ENCODE measurements at places on chromosomes 3 and 15.

DNA sequence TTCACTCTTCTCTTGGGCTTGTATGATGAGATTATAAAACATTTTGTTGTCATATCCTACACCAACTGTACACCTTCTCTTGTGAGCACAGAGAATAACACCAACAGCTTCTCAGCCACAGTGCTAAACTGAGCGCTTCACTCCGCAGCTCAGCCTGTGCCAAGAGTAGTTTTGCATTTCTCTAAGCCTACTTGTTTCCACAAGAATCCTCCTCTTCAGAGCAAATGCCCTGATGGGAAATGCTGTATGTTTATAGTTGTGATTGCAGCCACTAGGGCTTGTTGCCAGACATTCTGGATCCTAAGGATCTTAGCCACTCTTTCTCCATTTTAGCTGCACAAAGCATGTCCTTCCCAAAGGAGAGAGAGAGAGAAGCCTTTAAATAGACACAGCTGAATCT, 138.8 kb upstream of the PLXND1 start:
- DNase-seq, result no peak

DNA sequence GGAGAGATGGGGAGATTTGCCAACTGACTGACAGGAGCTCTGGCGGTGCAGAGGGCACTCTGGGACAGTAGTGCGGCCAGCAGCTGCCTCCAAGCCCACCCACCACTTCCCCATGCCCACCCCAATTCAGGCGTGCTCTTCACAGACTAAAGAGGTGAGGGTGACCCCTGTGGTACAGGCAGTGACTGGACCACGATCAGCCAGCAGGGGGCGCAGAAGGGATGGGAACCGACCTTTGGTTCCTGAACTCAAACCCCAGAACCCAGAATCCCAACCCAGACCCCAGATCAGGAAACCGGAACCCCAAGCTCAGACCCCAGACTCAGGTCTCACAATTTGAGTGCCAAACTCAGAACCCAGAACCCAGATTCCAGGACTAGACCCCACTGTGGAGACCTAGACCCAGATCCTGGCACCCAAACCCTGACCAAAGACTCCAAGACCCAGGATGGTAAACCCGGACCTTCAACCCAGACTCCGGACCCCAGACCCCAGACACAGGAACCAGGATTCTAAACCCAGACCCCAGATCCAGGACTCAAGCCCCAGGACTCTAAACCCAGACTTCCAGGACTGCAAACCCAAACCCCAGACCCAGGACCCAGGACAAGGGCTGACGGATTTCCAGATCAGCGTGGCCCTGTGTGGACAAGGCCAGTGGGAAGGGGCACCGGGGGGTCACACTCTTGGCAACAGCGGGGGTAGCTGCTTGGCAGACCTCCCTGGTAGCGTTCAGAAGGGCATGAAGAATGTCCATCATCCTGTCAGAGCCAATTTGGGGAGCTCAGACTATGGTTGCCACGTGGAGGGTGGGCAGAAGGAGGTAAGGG, 3.7 kb upstream of the MYL3 start:
- DNase-seq, result peak; percentile 54

GRCh38 chr15:42584031-42584765, 8.8 kb downstream of the STARD9 start:
- no peak for DNase-seq

- no peak for DNase-seq
Observed at GRCh38 chr3:115648559-115648958, 25.2 kb downstream of the GAP43 start.

- no peak for DNase-seq
Observed at GRCh38 chr3:56157693-56158362, 310.4 kb downstream of the ERC2 start.

- DNase-seq, result no peak
Observed at GRCh38 chr3:108985844-108986243, 32.2 kb upstream of the GUCA1C start.

GRCh38 chr3:136195258-136196063, 674 bp downstream of the MSL2 start:
- DNase-seq, result peak; percentile 85

DNA sequence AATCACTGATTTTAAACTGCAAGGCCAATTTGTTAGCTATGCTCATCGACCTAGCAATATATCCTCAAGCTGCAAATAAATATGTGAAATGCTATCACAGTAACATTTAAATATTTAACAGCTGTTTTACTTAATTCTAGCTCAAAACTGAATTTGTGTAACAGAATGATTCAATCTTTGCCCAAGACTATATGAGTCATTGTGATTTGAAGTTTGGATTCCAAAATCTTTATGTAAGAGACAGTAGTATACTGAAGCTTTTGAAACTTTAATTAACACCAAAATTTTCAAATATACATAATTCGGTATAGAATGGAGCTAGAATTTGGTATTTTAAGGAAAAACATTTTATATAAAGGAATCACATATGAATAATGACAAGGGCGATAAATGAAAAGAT, 603.0 kb upstream of the ROBO2 start:
- no peak for DNase-seq

DNA sequence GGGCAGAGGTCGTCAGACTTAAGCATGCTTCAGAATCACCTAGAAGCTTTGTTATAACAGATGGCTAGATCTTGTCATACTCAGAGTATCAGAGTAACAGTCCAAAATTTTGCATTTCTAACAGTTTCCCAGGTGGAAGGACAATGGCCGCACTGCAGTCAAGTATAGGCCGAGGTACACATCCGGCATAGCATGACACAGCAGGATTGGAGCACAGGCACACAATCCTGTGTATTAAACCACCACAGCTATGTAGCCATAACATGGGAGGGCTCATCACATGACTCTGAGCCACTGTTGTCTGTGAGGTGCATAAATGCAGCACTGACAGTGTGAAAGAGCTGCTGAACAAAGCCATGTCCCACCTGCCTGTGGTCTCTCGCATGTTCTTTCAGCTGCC, 85.7 kb upstream of the RNF7 start:
- DNase-seq, result no peak

DNA sequence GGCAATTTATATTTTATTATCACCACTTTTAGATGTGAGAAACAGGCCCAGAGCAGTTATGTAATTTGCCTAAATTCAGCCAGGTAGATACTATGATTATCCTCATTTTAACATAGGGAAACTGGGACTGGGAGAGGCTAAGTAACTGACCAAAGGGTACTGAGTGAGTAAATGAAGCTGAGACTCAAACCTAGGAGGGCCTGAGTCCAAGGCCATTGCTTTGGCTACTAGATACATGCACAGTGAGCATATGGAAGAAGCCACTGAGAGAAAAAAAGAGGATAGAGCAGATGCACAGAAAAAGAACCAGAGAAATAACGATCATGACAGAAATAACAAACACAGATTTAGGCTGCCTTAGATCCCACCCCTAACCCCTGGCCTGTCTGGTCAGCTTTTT, 33.6 kb downstream of the USF3 start:
- no peak for DNase-seq

- no peak for DNase-seq
Observed at GRCh38 chr3:22288756-22289155, 537.7 kb upstream of the ZNF385D start.

DNA sequence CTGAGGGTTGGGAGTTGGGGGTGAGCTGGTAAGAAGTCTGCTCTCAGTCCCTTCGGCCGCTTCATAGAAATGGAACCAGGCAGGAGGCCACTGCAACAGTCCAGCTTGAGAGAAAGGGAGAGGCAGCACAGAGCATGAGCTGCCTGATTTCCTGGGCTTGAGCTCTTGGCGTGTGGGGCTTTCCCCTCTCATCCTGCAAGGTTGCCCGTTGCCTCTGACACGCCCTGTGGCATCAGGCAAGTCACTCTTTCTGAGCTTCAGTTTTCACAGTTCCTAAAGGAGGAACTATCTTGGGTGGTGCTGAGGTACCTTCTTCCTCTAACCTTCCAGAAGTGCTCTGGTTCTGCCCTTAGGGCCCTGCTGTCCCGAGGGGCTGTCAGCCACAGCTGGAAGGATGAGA, 4.9 kb downstream of the MESP2 start:
- DNase-seq, result no peak

DNA sequence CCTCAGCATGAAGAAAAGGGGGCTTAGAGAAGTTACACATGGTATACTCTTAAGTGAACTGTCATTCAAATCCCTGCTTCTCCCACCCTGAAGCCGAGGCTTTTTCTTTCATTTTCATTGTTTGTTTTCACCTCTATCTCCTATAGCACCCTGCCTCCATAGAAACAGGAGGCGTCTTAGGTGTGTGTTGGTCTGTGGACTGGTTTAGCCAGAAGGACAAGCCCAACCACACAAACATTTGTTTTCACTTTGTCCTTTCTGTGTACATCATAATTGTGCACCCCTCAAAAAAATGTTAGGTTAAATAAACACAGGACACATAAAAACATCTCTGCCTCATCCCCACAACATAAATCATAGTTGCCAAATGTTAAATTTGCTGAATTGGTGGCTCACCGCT, 73.3 kb upstream of the UBE2E2 start:
- DNase-seq, result no peak

- DNase-seq, result no peak
Observed at GRCh38 chr15:94509259-94509658, 277.9 kb downstream of the MCTP2 start.

DNA sequence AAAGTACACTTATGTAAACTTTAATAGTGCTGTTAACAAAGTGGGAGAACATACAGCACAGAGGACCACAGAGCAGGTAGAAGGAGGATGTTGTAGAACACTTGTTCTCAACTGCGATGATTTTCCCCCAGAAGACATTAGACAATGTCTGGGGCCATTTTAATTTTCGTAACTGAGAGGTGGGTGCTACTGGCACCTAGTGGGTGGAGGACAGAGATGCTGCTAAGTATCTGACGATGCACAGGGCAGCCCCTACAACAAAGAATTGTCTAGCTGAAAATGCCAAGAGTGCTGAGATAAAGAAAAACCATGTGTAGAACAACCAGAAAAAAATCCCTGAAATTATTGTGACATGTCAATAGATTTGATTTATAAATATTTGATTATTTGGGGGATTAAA, 5.0 kb upstream of the KBTBD8 start:
- DNase-seq, result no peak

DNA sequence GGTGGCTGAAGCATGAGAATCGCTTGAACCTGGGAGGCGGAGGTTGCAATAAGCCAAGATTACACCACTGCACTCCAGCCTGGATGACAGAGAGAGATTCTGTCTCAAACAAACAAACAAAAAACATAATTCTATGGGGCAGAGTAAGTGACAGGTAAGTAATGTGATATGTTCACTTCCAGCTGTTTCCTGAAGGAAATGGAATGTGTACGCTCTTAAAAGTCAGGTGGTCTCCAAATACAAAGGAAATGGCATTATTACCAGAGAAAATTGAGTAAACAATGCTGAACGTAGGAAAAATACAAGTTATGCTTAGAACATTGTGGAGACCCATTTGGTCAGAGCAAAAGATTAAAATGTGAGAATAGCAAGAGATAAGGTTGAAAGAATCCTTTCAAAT, 278.5 kb downstream of the SCAPER start:
- no peak for DNase-seq

GRCh38 chr3:189383630-189384029, 211.9 kb downstream of the TPRG1 start:
- DNase-seq, result no peak

DNA sequence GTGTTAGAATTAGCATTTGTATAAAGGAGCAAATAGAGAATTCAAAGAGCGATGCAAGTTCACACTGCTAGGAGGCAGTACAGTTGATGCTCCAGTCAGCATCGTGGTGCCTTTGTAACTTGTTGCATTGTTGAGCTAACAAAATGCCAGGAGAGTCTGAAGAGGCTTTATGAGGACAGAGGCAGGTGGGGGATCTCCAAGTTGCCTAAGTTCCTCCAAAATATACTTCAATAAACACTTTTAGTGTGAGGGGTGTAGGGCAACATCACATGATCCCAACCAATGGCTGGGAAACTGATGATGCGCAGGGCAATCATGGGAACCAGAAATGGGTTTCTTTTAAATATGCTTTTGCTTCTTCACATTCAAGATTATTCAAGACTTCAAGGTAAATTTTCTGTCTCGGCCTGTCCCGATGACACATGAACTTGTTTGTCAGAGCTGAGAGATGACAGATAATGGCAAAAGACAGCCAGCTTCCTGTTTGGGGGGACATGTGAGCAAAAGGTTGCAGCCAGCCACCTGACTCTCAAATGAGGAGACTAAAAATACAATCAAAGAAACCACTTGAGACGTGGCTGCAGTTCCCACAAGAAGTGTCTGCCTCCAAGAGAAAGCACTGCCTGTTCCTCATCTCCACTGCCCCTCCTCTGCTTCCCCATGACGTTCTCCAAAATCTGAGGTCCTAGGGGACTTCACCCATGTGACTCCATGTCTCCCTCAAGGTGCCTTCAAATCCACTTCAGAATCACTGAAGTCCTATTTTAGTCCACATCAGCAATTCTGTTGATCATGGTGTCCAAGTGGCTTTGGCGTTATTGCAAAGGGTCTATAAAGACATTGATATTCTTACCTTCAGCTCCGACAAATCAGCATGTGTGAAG, 39.3 kb downstream of the KLHL6 start:
- peak; percentile 80 for DNase-seq

GRCh38 chr15:76866716-76867321, 38.3 kb downstream of the SCAPER start:
- DNase-seq, result no peak

GRCh38 chr3:22045882-22046281, 294.9 kb upstream of the ZNF385D start:
- no peak for DNase-seq

GRCh38 chr15:80931191-80931590, 58.4 kb downstream of the MESD start:
- no peak for DNase-seq

- no peak for DNase-seq
Observed at GRCh38 chr15:79680720-79681119, 216.1 kb downstream of the MTHFS start.

DNA sequence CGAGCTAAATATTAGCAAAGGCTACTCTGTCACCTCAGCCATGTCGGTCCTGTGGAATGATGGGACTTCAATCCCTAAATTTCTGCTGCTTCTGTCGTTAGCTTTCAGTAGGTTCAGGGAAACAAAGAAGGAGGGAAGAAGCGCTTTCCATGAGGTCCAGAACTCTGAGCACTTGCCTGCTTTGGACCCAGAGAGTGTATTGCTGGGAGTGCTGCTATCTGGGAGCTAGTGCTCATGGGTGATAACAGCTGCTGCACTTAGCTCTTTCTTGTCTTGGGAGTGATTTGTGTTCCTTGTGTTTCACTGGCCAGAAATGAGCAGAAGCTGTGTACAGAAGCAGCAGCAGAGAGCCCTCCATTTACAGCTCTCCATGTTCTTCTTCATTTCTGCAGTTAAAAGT, 369.8 kb downstream of the DIPK2A start:
- DNase-seq, result no peak

DNA sequence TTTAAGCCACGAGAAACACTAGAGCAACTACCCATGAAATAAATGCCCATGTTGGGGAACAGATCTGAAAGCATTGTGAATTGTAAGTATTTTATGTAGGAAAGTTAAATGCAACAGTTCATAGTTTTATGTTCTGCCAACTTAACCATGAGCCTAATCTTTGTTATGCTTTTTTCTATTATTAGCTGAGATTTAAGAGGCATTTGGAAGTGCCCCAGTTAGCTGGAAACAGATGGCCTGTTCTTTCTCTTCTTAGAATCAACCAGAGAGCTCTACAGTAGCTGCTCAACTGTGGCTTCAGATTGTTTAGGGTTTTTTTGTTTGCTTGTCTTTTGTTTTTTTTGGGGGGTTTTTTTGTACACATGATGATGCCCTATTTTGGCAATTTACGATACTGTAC, 284.4 kb downstream of the KCNH8 start:
- no peak for DNase-seq

- no peak for DNase-seq
Observed at GRCh38 chr15:101489599-101490407, at the start of gene PCSK6. Gene PCSK6, minus strand, starts transcription at chr15:101489707. Its CDS starts 37 bp downstream, at chr15:101489670.

Data from central memory CD4-positive, alpha-beta T cell (primary cell).